ENCODE measurements at places on chromosomes 5 and 9.

DNA sequence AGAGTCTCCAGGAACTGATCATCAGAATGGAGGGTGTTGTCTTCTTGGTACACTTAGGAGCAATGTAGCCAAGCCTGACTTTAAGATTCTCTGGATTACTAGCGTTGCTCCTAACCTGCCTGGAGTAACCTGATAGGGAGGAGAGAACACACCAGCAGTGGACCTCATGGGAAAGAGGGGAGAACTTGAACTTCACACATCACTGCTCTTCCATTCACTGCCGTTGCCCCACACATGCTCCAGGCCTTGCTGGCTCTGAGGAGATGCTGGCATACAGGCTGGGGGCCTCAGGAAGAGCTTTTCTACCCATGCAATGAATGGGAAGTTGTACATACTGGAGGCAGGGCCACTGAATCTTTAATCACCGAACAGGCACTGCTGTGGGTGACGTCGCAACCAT lies 60.3 kb upstream of the ADAMTS16 start:
- DNase-seq = no peak

GRCh38 chr9:38263532-38263931 lies 129.0 kb upstream of the ALDH1B1 start:
- no peak for DNase-seq

- DNase-seq = no peak
Measured at GRCh38 chr5:19047277-19047676, 940.7 kb downstream of the CDH18 start.

DNA sequence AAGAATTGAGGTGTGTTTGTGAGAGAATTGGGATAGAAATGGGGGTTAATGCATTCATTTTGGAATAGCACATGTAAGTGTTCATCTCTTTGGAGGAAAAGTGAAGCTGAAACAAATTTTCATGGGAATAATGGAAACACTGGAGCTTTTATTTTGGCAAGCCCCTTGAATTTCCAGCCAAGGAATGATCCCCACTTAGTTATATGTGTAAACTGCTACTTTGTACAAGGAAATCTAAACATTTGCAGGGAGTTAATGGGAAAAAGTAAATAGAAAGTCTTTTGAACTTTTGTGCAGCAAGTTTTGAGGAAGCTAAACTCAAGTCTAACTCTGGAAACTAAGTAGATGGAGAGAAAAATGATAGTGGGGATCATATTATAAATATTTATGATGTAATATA lies 44.1 kb downstream of the CAMK4 start:
- no peak for DNase-seq

DNA sequence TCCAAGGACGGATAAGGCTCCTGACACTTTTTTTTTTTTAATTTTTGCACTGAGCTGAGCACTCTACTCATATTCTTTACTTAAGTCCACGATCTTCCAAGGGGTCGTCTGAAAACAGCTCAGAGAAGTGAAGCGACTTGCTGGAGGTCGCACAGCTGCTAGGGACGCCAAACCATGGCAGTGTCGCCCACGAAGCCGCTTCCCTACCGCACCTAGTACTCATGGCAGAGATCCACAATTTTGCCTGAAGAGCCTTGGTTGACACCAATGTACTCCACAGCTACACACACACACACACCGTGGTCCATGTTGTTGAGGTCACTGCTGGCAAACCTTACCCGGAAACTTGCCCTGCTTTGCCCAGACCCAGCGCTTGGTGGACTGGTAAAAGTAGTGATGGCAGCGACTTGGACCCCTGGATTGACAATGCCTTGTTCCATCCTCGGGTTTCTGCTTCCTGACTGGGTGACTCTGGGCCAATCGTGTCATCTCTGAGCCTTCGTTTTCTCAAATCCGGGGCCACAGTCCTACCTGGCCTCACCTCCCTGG lies 521 bp upstream of the SLIT3 start:
- DNase-seq = no peak

- no peak for DNase-seq
Measured at GRCh38 chr5:128825826-128826225, 139.5 kb upstream of the SLC27A6 start.
